ENCODE measurements at places on chromosomes 11 and 22. TPM values are rescaled to one million over a fixed set of nuclear protein-coding genes. Genes with fewer than 3 reads are reported as not detected.

GRCh38 chr11:68373815-68374501 lies 61.6 kb downstream of the LRP5 start:
- no peak for DNase-seq

DNA sequence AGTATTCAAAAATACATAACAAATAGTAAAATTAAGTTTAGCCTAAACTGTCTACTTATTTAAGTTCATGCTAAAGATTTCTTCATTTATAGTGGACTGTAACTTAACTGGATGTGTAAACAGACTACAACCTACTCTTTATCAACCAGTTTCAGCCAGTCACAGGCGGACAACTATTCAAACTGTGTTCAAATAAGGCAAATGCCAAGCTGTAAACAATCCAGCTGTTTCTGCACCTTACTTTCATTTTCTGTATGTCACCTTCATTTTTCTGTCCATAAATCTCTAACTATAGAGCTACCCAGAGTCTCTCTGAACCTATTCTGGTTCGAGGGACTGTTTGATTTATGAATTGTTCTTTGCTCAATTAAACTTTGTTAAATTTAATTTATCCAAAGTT lies 992.8 kb downstream of the DLG2 start:
- no peak for DNase-seq

GRCh38 chr11:111548525-111548924 lies 8.0 kb downstream of the LAYN start:
- no peak for DNase-seq

DNA sequence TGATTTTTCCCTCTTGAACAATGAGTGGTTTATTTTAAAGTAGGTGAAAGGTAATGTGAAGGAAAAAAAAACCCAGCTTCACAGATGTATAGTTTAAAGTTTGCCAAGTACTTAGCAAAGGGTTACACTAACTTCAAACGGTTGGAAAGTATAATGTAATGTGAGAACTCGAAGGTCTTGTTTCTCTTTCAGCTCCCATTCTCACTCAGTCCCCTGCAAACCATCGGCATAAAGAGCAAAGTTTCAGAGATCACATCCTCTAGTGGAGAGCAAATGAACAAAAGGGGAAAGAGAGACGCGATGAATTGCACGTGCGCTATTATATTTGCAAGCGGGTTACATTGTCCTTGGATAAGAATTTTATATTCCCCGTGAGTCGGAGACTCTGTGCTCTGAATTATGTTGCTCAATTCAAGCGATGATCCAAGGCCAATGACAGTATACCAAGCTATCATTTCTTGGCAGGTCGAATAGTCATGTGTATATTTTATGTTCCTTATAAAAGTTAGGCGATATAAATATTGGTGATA lies 37.6 kb upstream of the BIRC3 start:
- DNase-seq = peak; percentile 58

- DNase-seq = no peak
These were observed 94.8 kb upstream of the AMOTL1 start for GRCh38 chr11:94673386-94673785.

GRCh38 chr11:1744137-1744886 lies 6.1 kb downstream of the IFITM10 start:
- DNase-seq = peak; percentile 47

GRCh38 chr11:44559207-44559939 lies 6.1 kb upstream of the CD82 start:
- DNase-seq = no peak

- DNase-seq = peak; percentile 70
These were observed 26.7 kb downstream of the RRP8 start for GRCh38 chr11:6576471-6577373.

GRCh38 chr11:59778122-59778521 lies 22.9 kb downstream of the STX3 start:
- no peak for DNase-seq

- DNase-seq = no peak
These were observed 15.4 kb downstream of the P2RY6 start for GRCh38 chr11:73287400-73288101.

GRCh38 chr11:14054116-14055107 lies 91.9 kb downstream of the SPON1 start:
- no peak for DNase-seq

GRCh38 chr11:57781529-57781943 lies 19.9 kb downstream of the CTNND1 start:
- peak; percentile 80 for DNase-seq

GRCh38 chr11:96082002-96082899 lies 158.3 kb upstream of the MTMR2 start:
- DNase-seq = no peak

GRCh38 chr11:119445379-119445778 lies 22.4 kb upstream of the THY1 start:
- DNase-seq = no peak

DNA sequence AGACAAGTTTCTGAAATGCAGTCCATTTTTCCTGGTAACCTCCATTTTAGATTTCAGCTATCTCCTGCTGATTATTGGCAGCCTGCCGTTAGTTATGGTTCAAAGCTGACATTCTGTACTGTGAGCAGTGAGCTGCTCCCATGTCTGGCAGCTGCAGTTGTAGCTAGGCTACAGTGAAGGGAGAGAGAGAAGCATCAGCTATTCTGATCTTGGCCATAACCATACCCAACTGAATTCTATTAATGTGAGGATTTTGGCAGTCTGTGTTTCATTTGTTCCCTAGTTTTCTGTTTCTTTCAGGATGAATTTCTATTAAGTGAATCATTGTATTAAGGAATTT lies 33.4 kb downstream of the SIK2 start:
- no peak for DNase-seq

DNA sequence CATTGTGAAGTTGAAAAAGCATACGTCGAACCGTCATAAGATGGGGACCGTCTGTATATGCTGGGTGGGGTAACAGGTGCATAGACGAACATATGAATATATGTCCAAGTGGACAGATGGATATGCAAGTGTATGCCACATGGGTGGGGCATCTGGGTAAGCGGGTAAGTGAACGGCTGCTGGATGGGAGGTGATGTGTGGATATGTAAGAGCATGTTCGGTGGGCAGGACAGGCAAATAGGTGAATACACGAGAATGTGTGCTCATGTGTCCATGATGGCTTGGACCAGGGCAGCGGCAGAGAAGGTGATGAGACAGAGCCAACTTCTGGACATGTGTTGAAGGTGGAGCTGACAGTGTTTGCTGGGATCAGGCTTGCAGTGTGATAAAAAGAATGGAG lies 12.0 kb downstream of the IFITM10 start:
- DNase-seq = no peak

DNA sequence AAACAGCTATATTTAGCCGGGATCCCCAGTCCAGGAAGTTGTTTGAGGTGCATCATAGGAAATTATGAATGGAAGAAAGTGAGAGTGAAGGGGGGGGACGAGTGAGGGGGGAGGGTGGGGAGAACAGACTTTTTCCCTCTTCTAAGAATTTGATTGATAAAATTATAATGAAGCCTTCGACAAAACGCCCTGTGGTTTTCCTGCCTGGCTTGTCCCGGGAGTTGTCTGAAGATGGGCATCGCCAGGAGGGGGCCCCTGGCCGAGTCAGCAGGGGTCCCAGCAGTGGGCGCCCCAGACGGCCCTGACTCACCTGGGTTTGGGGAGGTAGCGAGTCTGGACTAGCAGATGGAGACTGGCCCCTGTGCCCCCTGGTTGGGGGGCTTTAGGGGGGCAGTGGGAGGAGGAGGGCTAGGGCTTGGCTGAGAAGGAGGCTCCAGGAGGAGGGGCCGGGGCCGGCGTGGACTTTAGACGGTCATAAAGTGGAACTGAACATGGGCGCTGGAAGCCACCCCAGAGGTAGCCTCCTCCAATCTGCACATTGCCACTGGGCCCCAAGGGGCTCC lies 336 bp upstream of the LIF start:
- no peak for DNase-seq

- no peak for DNase-seq
These were observed 68.6 kb upstream of the SORL1-AS1 start for GRCh38 chr11:121521145-121522042.

- no peak for DNase-seq
These were observed 226.8 kb downstream of the BLID start for GRCh38 chr11:121889186-121889585.

DNA sequence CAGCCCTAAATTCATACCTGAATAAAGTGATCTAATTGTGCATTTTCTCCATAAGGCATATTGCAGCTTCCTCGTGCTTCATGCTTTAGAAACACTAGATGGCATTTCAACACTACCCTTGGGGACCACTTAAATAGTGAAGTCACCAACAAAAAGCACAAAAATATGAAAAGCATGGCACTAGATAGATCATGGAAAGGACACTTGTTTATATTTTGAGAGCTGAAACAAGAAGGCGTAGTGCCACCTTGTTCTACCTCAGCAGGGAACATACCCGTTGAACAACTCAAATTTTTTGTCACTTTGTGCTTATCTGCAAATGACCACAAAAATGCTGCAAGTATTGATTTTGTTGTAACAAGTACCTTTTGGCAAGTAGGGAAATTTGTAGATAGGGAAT lies 8.6 kb downstream of the TBCEL start:
- no peak for DNase-seq

- no peak for DNase-seq
These were observed 36.0 kb upstream of the ACCSL start for GRCh38 chr11:44011797-44012196.

DNA sequence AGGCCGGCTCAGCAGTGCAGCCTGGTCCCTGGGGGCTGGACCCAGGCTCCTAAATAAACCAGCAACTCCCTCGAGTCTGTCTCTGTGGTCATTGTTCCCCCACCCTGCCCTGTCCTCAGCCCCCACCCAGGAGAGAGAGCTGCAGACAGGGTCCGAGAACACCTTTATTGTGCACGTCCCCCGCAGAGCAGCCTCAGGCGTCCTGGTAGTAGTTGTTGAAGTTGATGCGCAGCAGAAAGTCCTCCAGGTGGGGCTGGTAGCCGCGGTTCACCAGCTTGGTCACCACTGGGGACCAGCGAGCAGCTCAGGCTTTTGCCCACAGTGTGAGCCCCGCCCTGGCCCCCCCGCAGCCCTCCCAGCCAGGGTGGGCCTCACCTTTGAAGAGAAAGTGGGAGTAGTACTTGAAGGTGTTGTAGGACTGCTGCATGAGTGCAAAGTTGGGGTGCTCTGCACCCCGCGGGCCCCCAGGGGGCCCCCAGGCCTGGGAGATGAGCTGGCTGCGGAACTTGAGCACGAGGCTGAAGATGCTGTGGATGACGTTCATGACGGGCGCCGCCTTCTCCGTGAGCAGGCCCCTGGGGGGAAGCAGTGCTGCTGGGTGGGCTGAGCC lies 16.8 kb downstream of the SELENOO start:
- DNase-seq = no peak

DNA sequence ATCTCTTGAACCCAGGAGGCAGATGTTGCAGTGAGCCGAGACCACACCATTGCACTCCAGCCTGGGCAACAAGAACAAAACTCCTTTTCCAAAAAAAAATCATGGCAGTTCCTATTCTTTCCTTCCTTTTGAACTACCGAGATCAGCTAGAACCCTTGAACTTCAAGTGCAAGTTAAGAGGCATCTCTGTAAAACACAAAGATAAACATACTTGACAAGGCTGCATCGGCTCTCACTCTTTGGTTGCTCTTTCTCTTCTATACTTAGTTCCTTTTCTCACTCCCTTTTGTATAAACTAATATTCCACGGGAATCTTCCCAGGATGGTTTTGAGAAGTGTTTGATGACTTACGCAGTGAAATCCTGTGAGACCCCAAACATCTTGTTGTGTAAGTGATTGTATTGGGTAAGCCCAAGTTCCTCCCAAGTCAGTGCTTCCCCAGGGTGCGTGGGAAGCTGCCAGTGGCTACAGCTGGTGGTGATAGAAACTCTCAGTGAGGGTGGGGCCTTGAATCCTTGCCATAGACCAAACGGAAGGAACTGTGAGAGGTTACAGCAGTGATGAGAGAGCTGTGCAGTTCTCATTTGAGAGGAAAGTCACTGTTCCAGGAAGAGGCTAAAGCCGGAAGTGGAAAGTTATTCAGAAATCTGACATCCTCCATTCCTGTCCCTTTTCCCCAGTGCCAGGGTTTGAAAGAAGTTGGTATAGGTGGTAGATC lies 24.1 kb upstream of the CDC42EP2 start:
- peak; percentile 90 for DNase-seq

DNA sequence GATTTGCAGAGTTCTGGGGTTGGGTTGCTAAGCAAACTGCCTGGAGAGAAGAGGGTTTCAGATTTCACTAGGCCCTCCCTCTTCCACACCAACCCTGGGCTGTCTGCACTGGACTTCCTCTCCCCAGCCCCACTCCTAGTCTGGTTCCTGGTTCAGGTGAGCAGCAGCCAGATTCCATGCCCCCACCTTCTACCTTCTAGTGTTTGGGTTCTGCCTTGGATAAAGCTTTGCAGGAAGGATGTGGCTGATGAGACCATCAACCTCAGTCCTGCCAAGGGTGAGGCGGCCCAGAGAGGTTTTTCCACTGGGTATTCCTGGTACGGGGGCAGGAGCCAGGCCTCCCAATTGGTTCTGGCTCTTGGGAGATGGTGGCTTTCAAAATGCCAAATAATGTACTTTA lies 68.3 kb downstream of the BCR start:
- peak; percentile 69 for DNase-seq

- DNase-seq = no peak
These were observed 8.3 kb downstream of the FTH1 start for GRCh38 chr11:61959114-61959513.

DNA sequence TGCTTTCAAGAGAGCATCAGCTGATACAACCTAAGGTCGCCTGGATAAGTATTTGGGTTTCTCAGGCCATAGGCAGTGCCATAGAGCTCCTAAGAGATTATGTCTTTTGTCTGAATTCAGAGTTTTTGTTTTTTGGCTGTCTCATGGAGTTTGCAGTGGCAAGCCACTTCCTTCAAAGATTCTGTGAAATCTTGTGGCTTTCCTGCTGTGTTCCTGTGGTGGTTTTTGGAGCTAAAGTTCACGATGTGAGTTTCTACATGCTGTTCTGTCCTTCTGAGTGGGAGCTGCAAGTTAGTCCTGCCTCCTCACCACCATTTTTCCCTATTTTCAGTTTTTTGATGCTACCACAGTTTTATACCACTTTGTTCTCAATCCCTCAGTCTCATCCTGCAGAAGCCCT lies 111.4 kb downstream of the COMMD9 start:
- DNase-seq = no peak

DNA sequence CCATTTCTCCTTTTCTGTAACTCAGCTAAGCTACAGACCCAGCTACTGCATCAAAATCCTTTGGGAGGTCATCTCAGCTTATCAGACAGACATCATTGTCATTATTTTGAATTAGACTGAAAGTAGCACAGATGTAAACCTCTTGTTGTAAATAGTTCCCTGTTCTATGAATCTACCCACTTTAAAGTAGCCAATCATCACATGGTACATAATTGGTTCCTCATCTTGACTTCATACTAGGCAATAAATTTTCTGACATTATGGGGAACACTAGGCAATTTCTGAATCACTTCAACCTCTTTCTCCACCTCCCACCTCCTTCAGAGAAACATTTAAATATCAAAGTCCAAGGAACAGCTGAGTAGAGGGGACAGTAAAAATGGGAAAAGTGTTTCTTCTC lies 47.9 kb downstream of the MPPED2 start:
- no peak for DNase-seq

- no peak for DNase-seq
These were observed 60.7 kb upstream of the MPEG1 start for GRCh38 chr11:59273373-59273841.

PANX3 gene
- not detected for total RNA-seq

BAIAP2L2 gene
- 1.4 TPM for total RNA-seq

SYTL2 gene
- total RNA-seq = 254 TPM

MS4A4E gene
- total RNA-seq = 4.7 TPM

FREY1 gene
- 0.70 TPM for total RNA-seq

CARD16 gene
- 14.3 TPM for total RNA-seq

AGBL2 gene
- 4.9 TPM for total RNA-seq

GGTLC2 gene
- total RNA-seq = not detected

TRIM34 gene
- total RNA-seq = 9.1 TPM

OR51B4 gene
- 0.42 TPM for total RNA-seq

FOXRED1 gene
- total RNA-seq = 29.8 TPM

ARRB1 gene
- total RNA-seq = 53.4 TPM

MAPK8IP2 gene
- total RNA-seq = 0.83 TPM

OR6T1 gene
- not detected for total RNA-seq

Measured in ureter (tissue), 1 donor.